ENCODE measurements at places on chromosomes 7 and 10.

GRCh38 chr10:60816628-60817397 is 38.5 kb downstream of the CDK1 start:
- peak; percentile 4 for DNase-seq

DNA sequence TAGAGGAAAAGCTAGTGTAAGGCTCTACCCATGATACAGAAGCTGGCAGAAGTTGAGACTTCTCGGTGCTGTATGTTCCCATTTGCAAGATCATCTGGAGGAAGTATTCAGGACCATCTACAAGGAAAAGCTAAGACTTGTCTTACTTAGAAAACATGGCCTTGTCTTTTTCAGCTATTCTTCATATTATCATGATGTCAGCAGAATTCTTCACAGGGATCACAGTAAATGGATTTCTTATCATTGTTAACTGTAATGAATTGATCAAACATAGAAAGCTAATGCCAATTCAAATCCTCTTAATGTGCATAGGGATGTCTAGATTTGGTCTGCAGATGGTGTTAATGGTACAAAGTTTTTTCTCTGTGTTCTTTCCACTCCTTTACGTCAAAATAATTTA is 79.6 kb upstream of the SCIN start:
- no peak for DNase-seq

DNA sequence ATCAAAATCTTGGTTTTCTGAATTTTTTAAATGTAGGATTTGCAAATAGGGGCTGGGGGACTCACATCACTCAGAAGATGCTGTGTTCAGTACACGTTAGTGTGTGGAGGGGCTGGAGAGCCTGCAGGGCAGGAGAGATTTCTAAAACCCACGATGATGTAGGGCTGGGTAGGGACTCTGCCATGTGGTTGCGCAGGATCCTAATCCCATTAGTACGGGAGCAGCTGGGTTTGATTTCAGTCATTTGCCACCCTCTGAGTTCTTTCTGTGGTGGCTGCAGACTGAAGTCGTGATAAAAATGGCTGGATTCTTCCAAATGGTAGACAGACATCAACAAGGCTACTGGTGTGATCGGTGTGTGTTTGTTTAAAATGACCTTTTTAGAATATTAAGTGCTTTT is 14.2 kb upstream of the GET4 start:
- no peak for DNase-seq

DNA sequence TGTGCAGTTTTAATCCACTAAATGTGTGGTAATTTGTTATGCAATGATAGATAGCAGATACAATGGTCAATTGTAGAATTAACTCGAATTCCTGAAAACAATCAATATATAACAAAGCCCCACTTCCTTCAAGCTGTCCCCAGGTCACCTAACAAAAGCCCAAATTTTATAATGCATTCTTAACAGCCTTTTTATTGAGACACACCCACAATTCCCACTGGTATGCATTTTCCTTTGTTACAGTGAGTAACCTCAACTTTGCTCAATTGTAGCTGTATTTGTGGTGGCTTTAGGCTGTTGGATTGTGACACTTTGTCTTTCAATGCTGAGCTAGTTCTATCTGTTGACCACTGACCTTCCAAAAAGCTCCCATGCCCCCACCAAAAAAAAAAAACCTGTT is 279.8 kb upstream of the CACNA2D1 start:
- DNase-seq, result no peak

DNA sequence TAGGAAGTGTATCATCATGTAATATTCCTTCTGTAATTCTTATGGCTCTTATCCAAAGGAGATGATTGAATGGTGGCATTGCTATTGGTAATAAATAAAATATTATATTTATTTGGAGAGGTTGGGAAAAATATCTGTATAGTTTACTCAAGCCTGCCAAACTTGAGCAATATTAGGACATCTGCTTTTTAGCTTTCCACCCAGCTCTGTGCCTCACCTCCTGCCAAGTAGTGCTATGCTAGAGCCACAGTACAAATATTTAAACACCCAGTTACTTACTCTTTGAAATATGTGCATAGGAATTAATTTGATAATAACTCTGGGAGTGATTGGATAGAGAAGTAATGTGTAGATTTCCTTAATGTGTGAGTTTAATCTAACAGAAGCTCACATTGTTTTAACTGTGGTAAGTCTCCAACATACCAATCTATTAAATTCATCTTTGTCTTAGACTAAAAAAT is 129.2 kb downstream of the BBS9 start:
- no peak for DNase-seq

- no peak for DNase-seq
Measured at GRCh38 chr10:3118641-3119091, 51.3 kb downstream of the PFKP start.

- peak; percentile 97 for DNase-seq
Measured at GRCh38 chr7:115707258-115708012, 323.1 kb downstream of the TFEC start.

- no peak for DNase-seq
Measured at GRCh38 chr7:44967571-44968446, 11.0 kb downstream of the MYO1G start.

GRCh38 chr10:77531441-77532001 is 106.1 kb downstream of the KCNMA1 start:
- no peak for DNase-seq

DNA sequence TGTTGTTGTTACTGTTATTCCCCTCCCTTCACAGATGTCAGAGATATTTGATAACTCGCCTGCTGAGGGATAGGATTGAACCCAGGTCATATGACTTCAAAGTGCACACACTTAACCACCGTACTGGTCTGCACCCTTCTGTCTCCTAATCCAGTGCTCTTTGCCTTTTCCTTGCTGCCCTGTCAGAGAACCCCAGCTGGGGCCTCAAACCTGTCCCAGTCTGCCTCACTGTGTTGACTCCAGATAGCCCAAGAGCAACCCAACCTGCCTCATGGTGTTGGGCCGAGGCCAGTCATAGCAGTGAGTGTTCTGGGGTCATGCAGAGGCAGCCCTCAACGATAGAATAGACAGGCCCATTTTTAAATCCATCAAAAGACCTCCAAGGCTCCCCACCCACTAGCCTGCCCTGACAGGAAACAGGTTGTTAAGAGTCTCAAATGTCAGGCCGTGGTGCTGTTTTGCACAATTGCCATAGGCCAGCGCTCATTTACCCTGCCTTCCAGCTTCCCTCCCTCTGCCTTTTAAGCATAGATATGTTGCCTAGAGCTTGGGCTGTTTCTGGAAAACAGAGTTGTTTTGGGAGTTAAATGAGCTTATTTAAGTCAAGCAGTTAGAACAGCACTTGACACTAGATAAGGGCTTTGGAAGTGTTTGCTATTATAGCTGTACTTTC is 37.0 kb upstream of the PDCD4 start:
- DNase-seq, result no peak

- DNase-seq, result no peak
Measured at GRCh38 chr10:119413093-119413453, 129.4 kb downstream of the RGS10 start.

All from NCI-H2081 treated with DMSO at 0.1 percent for 48 hours (cell line).